AG04449 (cell line): ENCODE measurements at places on chromosomes 6 and 20.

- DNase-seq = no peak
These were observed 156.3 kb downstream of the SOBP start for GRCh38 chr6:107646176-107646575.

DNA sequence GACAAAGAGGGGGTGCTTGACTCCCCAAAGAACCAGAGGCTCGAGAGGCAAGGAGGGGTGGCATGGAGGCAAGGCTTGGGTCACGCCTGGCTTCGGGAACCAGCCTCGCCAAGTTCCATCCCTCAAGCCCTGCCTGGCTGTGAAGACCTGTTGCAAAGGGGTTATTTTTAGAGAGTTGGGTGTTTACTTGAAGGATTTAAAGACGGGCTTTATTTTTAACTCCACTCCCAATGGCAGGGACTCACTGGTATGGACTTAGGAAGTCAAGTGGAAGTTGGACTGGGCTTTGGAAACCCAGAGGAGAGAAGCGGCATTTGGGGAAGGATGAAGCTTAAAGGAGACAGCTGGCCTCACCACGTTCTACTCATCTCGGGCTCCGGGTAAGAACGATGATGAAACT lies 43.1 kb downstream of the JPH2 start:
- no peak for DNase-seq

- no peak for DNase-seq
These were observed 193.9 kb downstream of the ZNF217 start for GRCh38 chr20:53399592-53400335.

DNA sequence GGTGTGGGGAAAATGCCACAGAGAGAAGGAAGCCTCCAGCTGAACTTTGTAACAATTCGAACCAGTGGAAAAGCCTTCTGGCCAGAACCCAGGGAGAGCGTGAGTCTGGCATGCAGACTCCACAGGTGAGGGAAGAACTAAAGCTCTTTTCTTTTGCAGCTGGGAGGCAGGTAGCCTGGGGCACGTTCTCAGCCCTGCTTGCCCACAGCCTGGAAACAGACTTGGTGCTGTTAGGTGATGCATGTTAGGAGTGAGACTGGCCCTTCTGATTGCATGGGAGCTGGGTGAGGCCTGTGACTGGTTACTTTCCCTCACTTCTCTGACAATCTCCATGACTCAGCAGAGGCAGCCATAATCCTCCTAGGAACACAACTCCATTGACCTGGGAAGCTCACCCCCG lies 34.2 kb downstream of the PROKR2 start:
- DNase-seq = no peak

DNA sequence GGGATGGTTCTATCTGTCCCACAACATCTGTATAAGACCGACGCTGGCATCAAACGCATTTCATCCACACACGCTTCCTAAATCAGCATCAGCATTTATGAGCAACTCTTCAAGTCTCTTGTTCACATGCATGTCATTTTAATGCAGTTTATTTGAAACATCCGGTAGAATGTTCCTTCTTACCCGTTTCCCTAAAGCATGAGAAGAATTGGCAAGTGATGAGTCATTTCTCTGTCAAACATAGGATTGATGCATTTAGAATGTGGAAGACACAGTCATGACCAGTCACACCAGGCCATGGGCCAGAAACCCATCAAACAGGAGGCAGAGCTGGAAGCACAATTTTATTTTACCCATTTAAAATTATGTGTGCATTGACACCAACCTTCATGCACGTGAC lies 122.8 kb downstream of the UST start:
- DNase-seq = peak; percentile 65

- no peak for DNase-seq
These were observed 114.1 kb downstream of the GRM4 start for GRCh38 chr6:34031625-34032383.

DNA sequence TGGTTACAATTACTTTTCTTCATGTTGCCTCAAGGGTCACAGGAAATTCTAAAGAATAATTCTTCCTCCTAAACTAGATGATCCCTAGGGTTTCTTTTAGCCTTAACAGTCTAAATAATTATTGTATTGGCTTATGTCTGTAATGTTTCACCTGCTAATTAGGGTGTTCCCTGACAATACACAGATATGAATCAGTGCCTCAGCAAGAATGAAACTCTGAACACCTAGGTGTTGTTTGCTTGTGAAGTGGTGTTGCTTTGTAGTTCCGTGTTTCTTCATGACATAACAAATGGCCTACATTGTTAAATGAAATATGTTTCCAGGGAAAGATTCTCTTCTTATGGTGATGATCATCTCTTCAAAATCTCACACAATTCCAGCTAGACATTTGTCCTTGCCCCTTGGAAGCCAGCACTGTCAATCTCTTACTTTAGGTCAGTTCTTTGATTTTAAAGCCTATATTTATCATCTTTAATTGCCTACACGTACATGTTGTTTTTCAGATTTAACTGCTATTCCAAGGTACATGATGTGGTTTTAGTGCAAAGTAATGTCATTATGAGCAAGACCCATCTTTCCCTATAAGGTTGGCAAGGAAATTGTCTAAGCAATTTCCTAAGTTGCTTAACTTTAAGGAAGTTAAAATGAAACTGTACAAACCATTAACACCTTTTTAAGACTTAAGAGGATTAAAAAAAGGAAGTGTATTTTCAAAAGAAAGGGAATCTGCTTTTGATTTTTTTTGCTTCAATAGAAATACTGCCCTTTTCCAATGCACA lies 111.9 kb downstream of the TBC1D7 start:
- no peak for DNase-seq
